GM12878 (cell line): ENCODE measurements at places on chromosomes 5 and 9. TPM values are rescaled to one million over a fixed set of nuclear protein-coding genes. Genes with fewer than 3 reads are reported as not detected.

The SLC46A2 gene
- not detected in 2 replicates for total RNA-seq

The GKAP1 gene
- total RNA-seq, result 2.0 and 2.3 TPM in 2 replicates

The FSTL4 gene
- 0.05 TPM in 1 of 2 replicates, not detected in the other for total RNA-seq

The HMCN2 gene
- total RNA-seq, result not detected in 2 replicates

The CPLANE1 gene
- total RNA-seq, result 7.4 and 8.2 TPM in 2 replicates

The SREK1IP1 gene
- total RNA-seq, result 24.8 and 28.7 TPM in 2 replicates

The NUDCD2 gene
- 50.4 and 53.9 TPM in 2 replicates for total RNA-seq

The SLC25A2 gene
- total RNA-seq, result 0.44 and 0.58 TPM in 2 replicates

The ATP10B gene
- total RNA-seq, result 0.05 TPM in 1 of 2 replicates, not detected in the other

- H3K4me3 ChIP-seq, result no peak overlapping the region
- no peaks in the 10 kb centered on the region; the same call in 1 of the 2 replicates for H3K27me3 ChIP-seq
- no peak for DNase-seq
These were observed 331.3 kb upstream of the KIF2A start for GRCh38 chr5:61974680-61975079.

DNA sequence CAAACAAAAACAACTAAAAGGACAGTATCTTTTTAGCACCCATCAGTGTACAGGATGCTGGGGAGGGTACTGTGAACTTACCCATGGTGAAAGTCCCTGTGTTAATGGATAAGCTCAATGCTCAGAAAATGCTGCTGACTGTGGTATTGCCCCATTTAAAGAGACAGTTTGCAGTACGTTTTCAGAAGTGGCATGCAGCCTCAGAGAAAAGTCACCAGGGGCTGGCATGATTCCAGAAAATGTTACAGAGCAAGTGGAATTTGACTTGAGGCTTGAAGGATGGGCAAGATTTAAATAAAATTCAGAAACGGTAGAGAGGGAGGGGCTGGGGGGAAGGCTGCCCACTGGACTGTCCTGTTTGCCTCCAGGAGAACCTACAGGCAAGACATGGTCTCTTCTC is 7.2 kb downstream of the S1PR3 start:
- H3K36me3 ChIP-seq, result no peaks in the 10 kb centered on the region
- no peak for DNase-seq
- no peaks in the 10 kb centered on the region; the same call in 1 of the 2 replicates for H3K27me3 ChIP-seq

- DNase-seq, result no peak
- H3K36me3 ChIP-seq, result no peaks in the 10 kb centered on the region
- no peak overlapping the region for H3K4me3 ChIP-seq
- no peaks in the 10 kb centered on the region for H3K27me3 ChIP-seq
- no peaks in the 10 kb centered on the region for H3K4me1 ChIP-seq
These were observed 25.2 kb downstream of the CETN3 start for GRCh38 chr5:90384389-90384788.

GRCh38 chr9:124217836-124218437 is 39.8 kb upstream of the NEK6 start:
- peaks cover 54% of the 10 kb centered on the region for H3K4me1 ChIP-seq
- no peaks in the 10 kb centered on the region for H3K27me3 ChIP-seq
- peak overlapping the region; percentile 27; the same call in 1 of the 2 replicates for H3K4me3 ChIP-seq

DNA sequence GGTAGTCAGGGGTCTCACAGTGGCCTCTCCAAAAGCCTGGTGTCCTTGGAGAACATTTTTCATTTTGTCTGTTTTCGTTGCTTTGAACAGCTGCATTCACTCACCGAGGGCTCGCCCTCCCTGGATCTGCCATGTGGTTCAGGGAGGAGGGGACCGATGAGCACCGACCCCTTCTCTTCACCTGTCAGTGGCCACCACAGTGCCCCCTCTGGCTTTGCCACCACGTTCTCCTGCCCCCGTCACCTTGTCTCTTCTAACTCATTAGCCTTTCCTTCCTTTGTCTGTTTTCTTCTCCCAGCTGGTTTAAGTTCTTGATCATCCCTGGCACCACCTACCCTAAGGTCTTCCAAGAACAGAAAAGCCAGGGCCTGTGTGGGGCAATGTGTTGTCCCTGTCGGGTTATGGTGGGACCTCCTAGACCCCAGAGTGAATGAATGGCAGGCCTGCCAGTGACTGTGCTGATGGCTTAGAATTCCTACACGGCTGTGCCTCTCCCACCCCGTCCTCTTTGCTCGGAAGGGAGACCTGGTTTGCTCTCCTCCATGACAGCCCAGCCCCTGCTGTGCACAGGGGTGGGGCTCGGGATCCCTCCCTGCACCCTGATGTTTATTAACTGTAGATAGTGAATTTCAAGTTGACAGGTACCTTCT is 90.0 kb downstream of the ANKRD33B start:
- no peaks in the 10 kb centered on the region; the same call in 1 of the 2 replicates for H3K4me1 ChIP-seq
- no peaks in the 10 kb centered on the region for H3K27me3 ChIP-seq
- no peak for DNase-seq

DNA sequence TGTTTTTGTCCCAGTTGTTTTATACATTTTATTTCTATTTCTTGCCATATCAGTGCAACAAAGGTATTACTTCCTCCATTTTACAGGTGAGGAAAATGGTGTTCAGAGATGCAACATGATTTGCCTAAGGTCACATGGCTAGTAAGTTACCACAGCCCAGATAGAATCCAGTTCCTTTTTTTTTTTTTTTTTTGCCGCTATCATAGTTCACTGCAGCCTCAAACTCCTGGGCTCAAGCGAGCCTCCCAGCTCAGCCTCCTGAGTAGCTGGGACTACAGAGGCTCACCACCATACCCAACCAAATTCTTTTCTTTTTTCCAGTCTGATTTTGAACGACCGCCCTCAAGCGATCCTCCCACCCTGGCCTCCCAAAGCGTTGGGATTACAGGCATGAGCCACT is 480 bp upstream of the CCDC69 start:
- peak overlapping the region; percentile 97; the same call in 1 of the 2 replicates for H3K4me3 ChIP-seq
- DNase-seq, result no peak
- H3K27ac ChIP-seq, result peak overlapping the region; percentile 89
- H3K4me1 ChIP-seq, result peaks cover 24% of the 10 kb centered on the region
- no peaks in the 10 kb centered on the region for H3K27me3 ChIP-seq

DNA sequence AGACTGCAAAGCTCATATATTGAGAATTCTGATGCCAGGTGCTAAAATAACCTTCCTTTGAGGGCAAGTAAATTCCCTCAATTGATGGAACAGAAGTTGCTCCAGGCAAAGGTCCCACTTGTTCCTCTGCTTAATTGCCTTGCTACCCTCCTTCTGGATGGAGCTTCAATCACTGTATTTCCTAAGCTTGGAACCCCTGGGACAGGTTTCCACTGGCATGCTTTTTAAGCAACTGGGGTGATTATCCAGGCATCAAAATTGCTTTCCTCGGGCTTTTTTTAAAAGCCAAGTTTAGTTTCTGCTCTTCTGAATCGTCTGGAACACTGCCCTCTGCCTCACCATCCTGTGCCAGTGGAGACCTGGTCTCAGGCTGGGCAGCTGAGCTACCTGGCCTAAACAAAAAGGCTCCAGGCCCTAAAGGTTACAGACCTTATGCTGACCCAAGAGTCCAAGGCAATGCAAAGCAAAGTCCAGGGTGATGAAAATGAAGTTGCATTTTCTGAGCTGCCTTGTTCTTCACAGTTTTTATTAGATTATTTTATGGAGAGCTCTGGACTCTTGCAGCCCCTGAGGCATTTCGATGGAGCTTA is 167.9 kb upstream of the CD180 start:
- no peak overlapping the region for H3K4me3 ChIP-seq
- no peaks in the 10 kb centered on the region for H3K4me1 ChIP-seq
- no peaks in the 10 kb centered on the region for H3K27me3 ChIP-seq

DNA sequence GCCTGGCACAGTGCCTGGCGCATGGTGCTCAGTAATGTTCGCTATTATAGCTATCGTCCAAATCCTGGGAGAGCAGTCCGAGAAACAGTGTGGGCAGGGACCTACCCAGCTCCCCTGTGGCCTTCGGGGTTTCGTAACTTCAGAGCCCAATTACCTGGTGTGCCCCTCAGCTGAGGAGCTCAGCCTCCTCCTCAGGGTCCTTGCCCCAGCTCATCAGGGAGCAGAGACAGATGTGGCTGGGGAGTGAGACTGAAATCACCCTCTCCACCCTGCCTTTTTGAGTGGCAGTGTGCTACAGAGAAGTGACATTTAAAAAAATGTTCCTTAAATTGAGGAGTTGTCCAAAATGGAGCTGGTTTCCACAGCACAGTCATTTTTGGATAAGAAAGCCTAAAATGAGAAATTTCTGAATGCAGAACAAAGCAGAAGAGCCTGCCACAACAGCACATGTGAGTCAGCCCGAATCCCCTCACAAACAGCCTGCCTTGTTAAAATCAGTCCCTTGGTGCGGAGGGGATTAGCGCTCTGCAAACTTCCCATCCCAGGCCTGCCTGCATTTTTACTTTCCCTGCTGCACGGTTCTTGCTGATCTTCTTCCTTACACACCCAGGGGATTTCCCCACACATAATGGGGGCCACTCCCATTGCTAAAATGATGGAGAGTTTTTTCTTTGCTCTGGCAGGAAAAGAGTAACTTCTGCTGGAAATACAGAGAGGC is 78.1 kb upstream of the PITX1 start:
- no peak for DNase-seq
- H3K4me3 ChIP-seq, result no peak overlapping the region
- H3K27me3 ChIP-seq, result no peaks in the 10 kb centered on the region; the same call in 1 of the 2 replicates
- H3K27ac ChIP-seq, result no peak overlapping the region
- no peaks in the 10 kb centered on the region for H3K4me1 ChIP-seq

DNA sequence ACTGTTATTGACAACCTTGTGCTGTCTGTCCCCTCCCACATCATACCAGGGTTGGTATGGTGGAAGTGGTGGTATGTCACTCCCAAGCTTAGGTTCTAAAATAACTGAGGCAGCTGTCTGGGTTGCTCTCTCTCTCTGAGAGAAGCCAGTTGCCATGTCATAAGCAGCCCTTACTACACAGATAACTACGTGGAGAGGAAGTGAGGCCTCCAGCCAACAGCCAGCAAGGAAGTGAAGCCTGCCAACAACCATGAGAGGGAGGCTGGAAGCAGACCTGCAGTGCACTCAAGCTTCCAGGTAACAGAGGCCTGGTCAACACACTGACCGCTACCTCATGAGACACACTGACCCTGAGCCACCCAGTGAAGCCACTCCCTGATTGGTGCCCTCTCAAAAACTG is 18.6 kb downstream of the CTNNAL1 start:
- H3K4me3 ChIP-seq, result no peak overlapping the region
- H3K27me3 ChIP-seq, result no peaks in the 10 kb centered on the region
- peaks cover 5% of the 10 kb centered on the region for H3K4me1 ChIP-seq
- H3K36me3 ChIP-seq, result no peaks in the 10 kb centered on the region; the same call in 1 of the 2 replicates
- no peak for DNase-seq

- H3K36me3 ChIP-seq, result no peaks in the 10 kb centered on the region; the same call in 1 of the 2 replicates
- DNase-seq, result no peak
- H3K27ac ChIP-seq, result no peak overlapping the region
- no peaks in the 10 kb centered on the region for H3K4me1 ChIP-seq
- H3K27me3 ChIP-seq, result no peaks in the 10 kb centered on the region
These were observed 1.8 kb downstream of the ACTL7A start for GRCh38 chr9:108863891-108864290.

GRCh38 chr5:111278858-111279504 is 54.8 kb downstream of the CAMK4 start:
- DNase-seq, result peak; percentile 33
- no peaks in the 10 kb centered on the region for H3K27me3 ChIP-seq
- H3K27ac ChIP-seq, result no peak overlapping the region
- H3K4me3 ChIP-seq, result no peak overlapping the region
- 0 out of 2 replicates have a peak, but pooled peaks cover 4% of the 10 kb centered on the region for H3K4me1 ChIP-seq
- H3K36me3 ChIP-seq, result no peaks in the 10 kb centered on the region

GRCh38 chr5:59540366-59540765 is 353.2 kb downstream of the PDE4D start:
- H3K36me3 ChIP-seq, result no peaks in the 10 kb centered on the region
- H3K4me3 ChIP-seq, result no peak overlapping the region
- H3K4me1 ChIP-seq, result no peaks in the 10 kb centered on the region

DNA sequence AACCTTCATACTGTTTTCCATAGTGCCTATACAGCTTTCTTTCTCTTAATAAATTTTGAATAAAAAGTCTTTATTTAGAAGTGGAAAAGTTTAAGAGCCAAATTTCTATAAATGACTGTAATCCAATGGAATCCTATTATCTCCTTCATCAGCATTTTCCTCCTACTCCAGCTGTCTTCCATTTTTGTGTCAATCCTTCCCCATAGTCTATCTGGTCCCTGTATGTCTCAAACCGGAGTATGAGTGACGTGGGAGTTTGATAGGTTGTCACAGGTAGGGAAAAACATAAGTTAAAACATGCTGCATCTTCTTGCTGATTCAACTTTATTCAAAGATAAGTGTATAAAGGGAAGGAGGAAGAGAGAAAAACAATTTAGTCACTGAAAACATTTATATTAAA is 70.4 kb downstream of the ADAMTS6 start:
- no peaks in the 10 kb centered on the region for H3K36me3 ChIP-seq
- no peak for DNase-seq
- H3K27ac ChIP-seq, result no peak overlapping the region
- no peaks in the 10 kb centered on the region for H3K27me3 ChIP-seq

DNA sequence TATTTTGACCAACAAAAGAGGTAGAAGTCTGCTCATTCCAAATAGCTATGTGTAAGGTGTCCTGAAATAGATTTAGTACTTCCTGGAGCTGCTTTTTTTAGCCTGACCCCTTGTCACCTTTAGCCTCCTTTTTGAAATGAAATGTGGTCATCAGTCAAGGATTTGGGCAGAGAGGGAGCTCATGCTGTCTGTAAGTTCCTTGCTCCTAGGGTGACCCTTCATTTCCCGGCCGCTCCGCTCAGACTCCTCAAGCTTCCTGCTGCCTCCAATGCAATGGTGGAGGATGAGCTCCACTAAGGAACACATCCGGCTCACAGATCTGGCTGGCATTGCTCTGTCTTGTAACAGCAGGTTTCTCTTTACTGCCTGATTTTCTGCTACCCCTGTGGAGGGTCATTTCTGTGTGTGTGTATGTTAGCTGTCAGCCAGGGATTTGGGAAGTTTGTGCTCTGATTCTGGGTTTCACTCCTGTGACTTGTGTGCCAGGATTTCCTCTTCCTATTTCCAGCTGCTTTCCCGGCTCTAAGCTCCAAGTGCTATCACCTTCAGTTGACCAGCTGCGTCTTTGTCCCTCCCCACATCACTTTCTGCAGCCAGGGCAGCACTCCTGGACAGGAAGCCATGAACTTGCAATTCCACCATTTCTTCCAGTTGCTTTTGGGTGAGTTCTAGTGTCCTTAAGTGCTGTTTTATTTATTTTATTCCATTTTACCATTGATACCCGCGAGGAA is 265.9 kb downstream of the ICE1 start:
- no peak overlapping the region for H3K27ac ChIP-seq
- no peaks in the 10 kb centered on the region for H3K27me3 ChIP-seq
- no peaks in the 10 kb centered on the region for H3K4me1 ChIP-seq
- DNase-seq, result no peak
- no peaks in the 10 kb centered on the region for H3K36me3 ChIP-seq
- H3K4me3 ChIP-seq, result no peak overlapping the region

DNA sequence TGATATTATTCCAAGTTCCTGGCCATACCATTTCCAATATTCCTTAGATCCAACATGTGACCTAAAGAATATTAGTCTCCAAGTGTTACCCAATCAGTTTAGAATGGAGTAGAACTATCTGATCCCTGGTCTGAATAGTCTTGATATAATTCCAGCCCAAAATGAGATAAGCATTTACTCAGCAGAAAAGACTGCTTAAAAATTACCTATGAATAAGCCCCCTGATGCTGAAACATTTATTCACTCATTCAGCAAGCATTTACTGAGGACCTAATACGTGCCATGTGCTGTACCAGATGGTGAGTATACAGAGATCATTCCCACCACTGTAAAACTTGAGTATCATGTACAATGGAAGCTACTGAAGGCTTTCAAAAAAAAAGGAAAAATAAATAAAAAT is 157.0 kb downstream of the FAM114A2 start:
- no peaks in the 10 kb centered on the region for H3K36me3 ChIP-seq
- no peaks in the 10 kb centered on the region for H3K4me1 ChIP-seq
- H3K27me3 ChIP-seq, result no peaks in the 10 kb centered on the region
- no peak overlapping the region for H3K27ac ChIP-seq
